Stimulated activated CD4-positive, alpha-beta T cell treated with anti-CD3 and anti-CD28 coated beads, Interleukin-1b, Interleukin-23, amount 100 ng/mL, for 24 hours (primary cell): ENCODE measurements at places on chromosomes 3 and 15.

DNA sequence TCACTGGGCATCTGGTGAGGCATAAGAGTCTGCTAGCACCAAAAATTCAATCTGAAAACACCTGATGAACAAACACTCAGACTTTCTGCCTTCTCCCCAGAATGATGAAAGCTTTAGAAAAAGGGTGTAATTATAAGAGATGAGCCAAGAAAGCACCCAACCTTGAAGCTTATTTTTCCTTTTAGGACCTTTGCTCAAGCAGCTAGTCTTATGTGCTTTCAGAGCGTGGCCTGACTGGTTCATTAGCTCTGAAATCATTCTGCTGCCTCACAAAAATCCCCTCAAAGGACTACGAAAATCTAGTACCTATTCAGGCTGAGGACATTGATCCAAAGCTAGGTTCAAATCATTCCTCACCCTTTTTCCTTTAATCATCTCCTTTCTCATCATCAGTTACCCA is 662.3 kb downstream of the MAGI1 start:
- no peak for DNase-seq

- DNase-seq, result no peak
These were observed 70.1 kb downstream of the GPR160 start for GRCh38 chr3:170107941-170108340.

- no peak for DNase-seq
These were observed 53.9 kb downstream of the SYNM start for GRCh38 chr15:99158626-99159412.

DNA sequence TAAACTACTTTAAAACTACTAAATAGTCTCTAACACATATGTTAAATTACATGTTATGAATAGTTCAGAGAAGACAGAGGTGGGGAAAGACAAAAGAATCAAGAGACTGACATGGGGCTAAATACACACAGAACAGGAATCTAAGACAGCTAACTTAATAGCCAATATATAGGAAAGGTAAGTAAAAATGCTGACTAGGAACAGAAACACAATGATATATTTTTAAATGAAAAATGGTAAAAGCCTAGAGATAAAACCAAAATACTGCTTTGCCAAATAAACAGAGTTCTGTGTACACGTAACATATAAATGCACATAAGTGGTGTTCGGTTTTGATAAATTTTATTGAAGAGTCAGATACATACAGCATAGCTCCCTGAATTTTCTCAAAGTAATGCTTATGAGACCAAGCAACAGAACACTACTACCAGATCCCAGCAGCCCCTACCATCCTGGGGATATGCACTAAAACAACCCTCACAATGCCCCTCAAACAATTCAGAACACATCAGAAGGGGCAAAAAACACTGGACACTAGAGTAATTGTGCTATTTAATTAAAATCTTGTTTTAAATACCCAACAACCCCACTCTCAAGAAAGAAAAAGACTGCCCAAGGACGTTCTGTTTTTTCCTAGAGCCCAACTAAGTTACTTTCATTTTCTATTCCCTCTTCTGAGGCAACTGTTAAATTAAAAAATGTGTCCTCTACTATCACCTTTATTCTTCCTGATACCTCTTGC is 121.1 kb downstream of the ADAM10 start:
- no peak for DNase-seq

DNA sequence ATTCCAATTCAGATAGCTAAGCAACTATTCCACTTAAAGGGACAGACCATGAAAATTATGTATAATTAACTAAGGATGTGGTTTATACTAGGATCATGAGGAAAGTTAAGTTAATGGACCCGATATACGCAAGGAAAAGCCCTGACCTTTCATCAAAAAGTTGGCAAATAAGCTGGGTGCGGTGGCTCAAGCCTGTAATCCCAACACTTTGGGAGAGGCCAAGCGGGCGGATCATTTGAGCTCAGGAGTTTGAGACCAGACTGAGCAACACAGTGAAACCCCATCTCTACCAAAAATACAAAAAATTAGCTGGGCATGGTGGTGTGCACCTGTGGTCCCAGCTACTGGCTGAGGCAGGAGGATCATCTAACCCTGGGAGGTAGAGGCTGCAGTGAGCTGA is 39.6 kb downstream of the SCAP start:
- no peak for DNase-seq

DNA sequence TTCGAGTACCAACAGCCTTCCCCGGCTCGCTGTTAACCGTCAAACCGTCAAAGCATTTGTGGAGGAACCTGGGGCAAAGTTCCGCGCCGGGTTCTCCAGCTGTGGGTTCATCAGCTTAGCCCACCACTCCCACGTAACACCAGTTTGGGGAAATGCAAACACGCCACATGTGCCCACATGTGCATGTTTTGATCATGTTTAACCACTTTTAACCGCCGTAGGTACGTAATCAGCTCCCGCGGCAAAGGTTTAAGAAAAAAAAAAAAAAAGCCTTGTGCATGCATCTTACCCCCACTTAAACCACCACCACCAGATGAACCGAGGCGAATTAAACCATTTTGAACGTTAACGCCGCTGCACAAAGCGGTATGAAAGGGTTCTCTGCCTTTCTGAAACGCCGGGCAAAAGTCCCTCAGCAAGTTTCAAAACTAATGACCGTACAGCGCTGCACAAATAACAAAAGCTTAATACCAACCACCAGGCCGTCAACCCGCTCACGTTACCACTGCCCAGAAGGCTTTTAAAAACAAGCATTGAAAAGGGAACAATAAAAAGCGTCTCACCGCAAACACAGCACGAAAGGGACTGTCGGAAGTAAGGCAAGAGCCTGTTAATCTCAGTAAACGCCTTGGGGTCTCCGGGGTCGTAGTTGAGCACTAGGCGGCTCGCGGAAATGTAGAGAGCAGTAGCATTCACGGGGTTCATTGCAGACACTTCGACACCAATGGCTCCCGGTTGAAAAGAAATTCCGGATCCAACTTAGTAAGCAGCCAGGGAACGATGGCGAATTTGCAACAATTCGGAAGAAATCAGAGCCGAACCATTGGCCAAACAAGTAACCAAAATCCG is 1.5 kb downstream of the MSL2 start:
- DNase-seq, result peak; percentile 57

- DNase-seq, result no peak
These were observed 54.9 kb upstream of the SLC7A14 start for GRCh38 chr3:170640737-170641171.
